COR-L47 (cell line): ENCODE measurements at places on chromosomes 1 and 21.

GRCh38 chr1:47210666-47211065 is 20.8 kb upstream of the PDZK1IP1 start:
- no peak for DNase-seq

- no peak for DNase-seq
These were observed 5.5 kb downstream of the SWT1 start for GRCh38 chr1:185162491-185162890.

GRCh38 chr21:38346286-38346685 is 89.5 kb downstream of the KCNJ15 start:
- DNase-seq: no peak

DNA sequence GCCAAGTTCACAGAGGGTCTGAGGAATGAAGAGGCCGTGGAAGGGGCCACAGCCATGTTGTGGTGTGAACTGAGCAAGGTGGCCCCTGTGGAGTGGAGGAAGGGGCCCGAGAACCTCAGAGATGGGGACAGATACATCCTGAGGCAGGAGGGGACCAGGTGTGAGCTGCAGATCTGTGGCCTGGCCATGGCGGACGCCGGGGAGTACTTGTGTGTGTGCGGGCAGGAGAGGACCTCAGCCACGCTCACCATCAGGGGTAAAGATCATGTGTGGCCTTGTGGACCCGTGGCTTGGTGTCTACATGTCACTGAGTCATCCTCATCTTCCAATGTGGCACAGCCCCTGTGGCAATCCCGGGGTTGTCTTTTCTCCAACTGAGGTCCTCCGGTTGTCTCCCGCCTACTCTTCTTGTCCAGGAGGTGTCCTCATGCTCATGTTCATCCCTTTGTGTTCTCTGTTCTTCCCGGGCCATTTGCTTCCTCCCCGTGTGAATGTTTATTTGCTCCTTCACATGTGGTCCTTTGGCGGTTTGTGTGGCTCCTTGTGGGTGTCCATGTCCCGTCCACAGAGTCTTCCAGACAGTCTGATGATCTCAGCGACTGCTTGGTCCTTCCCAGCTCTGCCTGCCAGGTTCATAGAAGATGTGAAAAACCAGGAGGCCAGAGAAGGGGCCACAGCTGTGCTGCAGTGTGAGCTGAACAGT is 84.2 kb downstream of the OBSCN start:
- DNase-seq: no peak

GRCh38 chr1:153962088-153963029 is 978 bp downstream of the SLC39A1 start:
- DNase-seq: no peak

- no peak for DNase-seq
These were observed 40.0 kb downstream of the ATP2B4 start for GRCh38 chr1:203666609-203667008.

GRCh38 chr1:157198619-157199420 is 60.6 kb upstream of the ETV3 start:
- no peak for DNase-seq

GRCh38 chr1:184218458-184219075 is 167.0 kb downstream of the TSEN15 start:
- DNase-seq: no peak

DNA sequence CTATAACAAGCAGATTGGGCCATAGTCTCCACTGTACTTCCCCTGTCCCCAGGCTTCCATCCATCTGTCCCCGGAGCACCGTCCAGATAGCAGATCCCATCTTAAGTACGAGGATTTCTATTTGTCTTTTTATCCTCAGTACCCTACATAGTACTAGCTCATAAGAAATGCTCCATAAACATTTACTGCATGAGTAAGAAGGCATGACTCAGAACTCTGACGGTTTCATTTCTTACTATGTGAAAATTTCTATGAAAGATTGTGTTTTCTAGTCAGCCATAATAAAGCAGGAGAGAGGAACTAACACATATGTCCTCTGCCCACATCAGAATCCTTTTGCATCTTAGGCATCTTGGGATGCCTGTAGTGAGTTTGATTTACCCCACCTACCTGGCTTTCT is 49.5 kb downstream of the CHD1L start:
- no peak for DNase-seq
